ENCODE measurements at places on chromosomes 6 and 20. TPM values are rescaled to one million over a fixed set of nuclear protein-coding genes. Genes with fewer than 3 reads are reported as not detected.

DNA sequence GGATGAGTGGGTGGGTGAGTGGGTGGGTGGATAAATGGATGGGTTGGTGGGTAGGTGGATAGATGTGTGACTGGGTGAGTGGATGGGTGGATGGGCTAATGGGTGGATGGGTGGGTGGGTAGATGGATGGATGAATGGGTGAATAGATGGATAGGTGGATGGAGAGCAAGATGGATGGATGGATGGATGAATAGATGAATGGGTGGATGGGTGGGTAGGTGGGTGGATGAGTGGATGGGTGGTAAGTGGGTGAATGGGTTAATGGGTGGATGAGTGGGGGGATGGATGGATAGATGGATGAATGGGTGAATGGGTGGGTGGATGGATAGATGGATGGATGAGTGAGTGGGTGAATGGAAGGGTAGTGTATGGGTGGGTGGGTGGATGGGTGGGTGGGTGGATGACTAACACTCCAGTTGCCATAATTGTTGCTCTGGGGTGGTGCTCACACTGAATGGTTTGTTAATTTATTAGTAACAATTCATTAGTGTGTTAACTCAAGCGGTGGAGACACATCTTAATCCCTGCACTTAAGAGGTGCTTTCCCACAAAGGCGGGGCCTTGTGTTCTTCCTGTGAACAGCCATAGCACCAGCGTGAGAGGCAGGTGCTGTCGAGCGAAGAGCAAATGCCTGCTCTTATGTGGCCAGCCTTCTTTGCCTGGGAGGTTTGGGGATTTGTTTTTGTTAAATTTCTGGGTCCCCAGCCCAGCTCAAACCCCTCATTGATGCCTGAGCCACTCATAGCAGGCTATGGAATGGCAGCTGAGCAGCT is 4.9 kb upstream of the APCDD1L start:
- no peak for DNase-seq

DNA sequence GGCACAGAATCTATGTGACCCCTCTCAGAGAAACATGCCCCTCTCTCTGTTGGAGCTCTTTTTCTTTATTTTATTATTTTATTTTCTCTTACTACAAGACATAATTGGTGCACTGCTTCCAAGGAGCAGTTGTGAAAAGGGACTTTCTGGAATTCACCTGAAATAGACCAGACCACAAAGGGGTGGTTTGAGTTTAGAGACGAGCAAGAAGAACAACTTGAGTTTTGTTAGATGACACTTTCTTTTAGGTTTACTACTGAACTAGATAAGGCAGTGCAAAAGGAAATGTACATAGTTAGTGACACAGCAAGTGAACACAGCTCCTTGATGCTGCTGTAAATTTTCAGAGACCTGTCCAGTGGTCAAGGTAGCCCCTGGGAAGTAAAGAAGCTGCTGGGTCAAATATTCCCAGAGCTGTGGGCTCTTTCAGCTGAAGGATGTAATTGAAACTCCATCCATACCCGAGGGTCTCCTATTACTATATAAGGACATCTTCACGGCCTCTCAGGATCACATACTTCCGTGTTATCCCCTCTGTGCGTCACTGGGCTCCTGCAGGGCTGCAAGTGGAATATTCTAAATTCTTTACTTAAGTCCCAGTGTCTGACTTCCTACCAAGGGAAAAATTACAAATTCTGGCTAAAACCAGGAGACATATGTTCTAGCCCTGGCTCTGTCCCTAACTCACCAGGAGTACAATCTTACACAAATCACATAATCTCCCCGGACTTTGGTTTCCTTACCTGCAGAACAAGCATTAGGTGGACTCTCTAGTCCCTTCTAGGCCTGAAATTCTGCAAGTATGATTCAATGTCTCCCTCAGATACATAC is 69.1 kb upstream of the ADTRP start:
- no peak for DNase-seq

GRCh38 chr20:54063992-54064676 is 6.3 kb downstream of the BCAS1 start:
- no peak for DNase-seq

DNA sequence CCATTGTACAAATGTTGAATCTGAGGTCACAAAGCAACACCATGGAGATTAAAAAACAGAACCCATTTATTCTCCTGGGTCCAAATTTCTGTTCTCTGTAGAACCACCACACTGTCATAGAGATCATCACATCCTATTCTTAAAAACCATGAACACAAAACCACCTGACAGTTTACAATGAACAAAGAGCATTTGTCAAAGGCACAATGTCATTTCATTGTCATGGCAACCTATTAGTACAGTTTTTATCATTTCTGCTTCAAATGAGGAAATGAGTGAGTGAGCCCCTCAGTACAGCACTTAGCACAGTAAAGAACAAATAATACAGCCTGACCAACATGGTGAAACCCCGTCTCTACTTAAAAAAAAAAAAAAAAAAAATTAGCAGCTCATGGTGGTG is 23.1 kb upstream of the LAMP5 start:
- no peak for DNase-seq

DNA sequence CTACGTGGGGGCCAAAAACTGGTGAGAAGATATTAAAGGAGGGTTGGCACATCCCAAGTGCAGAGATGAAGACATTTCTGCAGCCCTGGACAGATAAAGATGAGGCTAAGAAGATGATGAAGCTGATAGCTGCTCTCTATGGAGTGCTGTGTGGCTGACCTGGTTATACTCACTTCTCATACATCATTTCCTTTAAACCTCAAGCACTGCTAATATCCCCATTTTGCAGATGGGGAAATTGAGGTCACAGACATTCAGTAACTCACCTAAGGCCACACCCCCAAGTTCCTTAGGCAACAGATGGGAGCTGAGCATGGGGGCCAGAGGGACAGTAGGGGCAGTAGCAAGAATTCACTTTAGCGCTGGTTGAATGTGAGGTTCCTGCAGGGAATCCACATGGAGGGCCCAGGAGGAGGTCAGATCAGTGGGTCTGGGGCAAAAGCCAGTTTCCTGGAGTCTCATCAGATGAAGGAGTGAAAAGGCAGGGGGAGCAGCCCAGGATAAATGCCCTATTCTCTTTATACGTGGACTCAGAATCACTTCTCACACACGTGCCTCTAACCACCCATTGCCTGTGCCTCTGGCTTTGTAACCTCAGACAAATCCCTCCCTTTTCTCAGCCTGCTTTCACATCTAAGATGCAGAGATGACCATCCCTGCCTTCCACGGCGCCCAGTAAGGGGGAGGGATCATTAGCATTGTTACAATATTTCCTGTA is 125.8 kb downstream of the NFATC2 start:
- DNase-seq, result no peak

DNA sequence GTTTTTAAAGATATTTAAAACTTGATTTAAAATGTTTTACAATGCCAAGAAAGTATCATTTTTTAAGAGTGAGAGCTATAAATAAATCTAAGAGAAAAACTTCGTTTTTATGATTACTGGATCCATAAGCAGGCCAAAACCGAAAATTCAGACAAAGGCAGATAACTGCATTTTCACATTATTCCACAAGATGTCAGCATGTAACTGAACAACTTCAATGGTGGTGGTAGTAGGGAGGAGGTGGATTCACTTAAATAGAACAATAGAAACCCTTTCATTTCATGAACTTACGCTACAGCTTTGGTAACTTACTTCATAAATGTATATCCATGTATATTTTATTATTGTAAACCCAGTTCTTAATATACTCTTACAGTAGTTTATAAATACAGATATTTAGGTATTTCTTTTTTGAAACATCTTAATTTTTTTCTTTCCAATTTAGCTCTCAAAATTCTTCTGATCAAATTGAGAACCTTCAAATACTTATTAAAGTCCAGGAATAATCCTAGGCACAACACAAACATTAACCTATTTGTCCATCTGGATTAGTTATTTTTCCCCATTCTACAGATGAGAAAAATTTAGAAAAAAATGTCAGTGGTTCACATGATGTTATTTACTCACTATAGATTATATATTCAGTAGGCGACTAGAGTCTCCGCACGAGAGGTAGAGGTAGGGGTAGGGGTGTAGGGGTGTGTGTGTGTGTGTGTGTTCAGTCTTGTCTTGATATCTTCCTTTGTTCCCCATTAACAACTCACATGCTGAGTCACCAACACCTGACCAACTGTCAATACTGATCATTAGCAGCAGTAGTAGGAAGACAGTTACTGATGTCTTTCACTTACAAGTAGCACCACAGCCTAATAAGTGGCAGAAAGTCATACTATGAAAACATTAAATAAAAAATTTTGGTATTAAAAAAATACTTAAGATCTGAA is 111.5 kb downstream of the ARHGAP18 start:
- peak; percentile 87 for DNase-seq

DNA sequence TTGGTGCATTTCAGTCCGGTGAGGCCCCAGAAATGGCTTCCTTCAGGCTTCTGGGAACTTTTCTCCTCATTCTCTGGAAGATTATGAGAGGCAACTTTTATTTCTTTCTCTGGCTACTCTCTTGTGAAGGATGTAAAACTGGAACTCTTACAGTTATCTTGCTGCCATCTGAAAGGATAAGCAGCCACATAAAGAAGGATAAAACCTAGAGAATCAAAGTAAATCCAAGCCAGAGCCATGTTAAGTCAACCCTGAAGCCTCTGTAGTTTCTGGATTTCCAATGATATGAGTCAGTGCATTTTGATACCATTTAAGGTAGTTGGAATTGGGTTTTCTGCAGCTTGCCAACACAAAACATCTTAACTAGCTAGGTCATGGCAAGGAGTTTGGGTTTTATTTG is 123.6 kb downstream of the MEI4 start:
- DNase-seq, result no peak

- DNase-seq, result no peak
Measured at GRCh38 chr6:12012038-12012557, at the start of gene HIVEP1. TSS of gene HIVEP1 (plus strand) at chr6:12012312. CDS start at chr6:12015629, 3,317 bp downstream.

DNA sequence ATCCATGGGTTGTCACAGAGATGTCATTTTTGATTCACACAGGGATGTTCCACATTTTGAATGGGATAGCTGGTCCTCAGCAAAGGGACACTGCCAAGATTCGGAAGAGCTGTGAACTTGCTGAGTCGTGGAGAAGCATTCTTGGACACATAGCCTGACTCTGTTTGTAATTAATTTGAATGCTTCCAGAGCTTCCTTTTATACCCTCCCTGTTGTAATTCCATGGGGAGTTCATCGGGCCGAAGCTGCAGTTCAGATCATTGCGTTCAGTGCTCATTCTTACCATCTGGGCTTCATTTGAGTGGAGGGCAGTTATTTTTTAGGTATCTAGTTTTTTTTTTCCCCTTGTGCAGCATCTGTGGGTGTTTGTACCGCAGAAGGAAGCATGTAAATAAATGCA is 126.5 kb downstream of the SLC24A3 start:
- DNase-seq, result no peak

DNA sequence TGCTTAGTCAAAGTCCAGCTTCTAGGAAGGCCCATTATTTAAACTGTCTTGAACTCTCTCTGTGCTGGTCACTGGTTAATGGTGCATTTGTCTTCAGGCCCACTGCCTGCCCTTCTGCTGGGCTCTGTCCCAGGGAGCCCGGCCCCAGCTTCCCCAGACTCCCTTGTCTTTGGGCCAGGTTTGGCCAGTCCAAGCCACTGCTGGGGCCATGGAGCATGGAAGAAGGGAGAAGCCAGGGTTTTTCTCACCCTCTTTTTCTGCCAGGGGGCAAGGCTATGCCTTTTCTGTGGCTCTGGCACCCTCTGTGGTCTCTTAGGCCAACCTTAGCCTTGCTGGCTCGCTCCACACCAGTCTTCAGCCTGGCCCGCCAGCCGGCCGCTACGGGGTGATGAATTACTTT is 390.0 kb upstream of the SULF2 start:
- no peak for DNase-seq

DNA sequence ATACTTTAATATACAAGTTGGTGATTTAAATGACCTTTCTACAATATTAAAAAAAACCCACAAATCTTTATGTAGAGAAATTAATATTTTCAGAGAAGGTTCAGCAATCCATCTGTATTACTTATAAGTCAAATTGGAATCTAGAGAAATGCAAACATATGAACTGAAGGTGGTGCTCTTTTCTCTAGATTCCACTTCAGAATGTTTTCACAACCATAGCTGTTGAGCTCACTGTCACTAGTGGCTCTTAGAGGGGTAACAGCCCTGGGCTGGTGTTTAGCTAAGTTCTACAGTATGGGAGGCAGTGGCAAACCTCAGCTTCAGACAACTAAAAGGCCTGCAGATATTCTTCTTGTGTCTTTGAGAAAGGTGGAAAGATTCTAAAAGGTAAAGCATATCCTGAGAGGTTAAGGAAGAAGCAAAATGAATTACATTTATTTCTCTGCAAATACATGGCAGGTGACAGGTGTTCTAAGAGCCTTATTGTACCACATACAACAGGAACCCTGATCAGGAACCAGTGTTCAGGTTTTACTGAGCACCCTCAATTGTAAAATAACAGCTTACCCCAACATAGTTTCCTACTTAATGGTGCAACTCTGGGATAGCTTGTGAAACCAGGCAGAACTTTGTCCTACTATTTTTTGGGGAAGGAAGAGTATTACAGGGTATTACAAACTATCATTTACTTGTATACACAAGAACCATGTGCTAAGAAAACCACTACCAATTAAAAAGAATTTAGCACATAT is 56.6 kb upstream of the SAMHD1 start:
- peak; percentile 42 for DNase-seq

DNA sequence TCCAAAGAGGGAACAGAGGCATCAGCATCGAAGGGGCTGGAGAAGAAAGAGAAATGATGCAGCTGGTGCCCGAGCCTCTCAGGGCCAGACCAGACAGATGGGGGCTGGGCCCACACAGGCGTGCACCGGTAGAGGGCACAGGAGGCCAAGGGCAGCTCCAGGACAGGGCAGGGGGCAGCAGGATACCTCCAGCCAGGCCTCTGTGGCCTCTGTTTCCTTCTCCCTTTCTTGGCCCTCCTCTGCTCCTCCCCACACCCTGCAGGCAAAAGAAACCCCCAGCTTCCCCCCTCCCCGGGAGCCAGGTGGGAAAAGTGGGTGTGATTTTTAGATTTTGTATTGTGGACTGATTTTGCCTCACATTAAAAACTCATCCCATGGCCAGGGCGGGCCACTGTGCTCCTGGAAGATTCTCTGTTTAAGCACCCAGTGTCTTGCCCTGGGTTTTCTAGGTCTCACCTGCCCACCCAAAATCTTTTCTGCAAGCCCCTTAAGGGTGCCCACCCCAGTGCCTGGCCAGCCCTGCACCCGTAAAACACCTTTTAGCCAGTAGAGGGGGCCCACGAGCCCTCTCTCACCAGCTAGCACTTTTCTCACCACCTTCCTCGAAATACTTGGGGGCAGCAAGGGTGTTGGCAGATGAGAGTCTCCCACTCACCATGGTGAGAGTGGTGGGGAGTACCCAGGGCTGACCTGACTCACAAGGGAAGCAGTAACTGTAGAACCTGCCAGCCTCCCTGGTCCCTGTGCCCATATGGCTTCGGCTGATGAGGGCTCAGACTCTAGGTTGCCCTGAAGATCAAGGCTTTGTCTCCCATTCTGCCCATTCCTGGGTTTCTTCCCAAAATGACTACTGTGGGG is 35.7 kb upstream of the ID1 start:
- DNase-seq, result peak; percentile 63

GRCh38 chr6:131688286-131688685 is 12.9 kb downstream of the OR2A4 start:
- no peak for DNase-seq

The HLA-G gene
- not detected for total RNA-seq

The TRIM40 gene
- total RNA-seq, result not detected

The SRSF3 gene
- 422 TPM for total RNA-seq

The CST5 gene
- total RNA-seq, result not detected

The SERINC3 gene
- total RNA-seq, result 83.7 TPM
